Esophagus squamous epithelium (tissue), 5 donors: ENCODE measurements at places on chromosomes 5 and 9.

GRCh38 chr5:54643685-54644106, 126.1 kb downstream of the SNX18 start:
- no peak for DNase-seq

DNA sequence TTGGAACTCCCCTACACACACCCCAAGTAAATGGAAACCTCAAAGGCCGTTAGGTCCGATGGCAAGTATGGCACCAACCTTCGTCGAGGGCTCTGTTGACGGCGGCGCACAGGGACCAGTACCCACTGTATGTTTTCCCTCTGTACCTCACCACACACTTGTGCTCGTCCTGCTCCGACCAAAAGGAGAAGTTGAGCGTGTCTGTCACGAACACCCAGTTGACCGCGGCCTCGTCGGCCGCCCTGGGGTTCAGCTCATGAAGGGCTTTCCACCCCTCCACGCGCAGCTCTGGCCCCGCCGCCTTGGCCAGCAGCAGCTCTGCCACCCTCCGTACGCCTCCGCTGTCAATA, 24.0 kb downstream of the HNRNPK start:
- no peak for DNase-seq

GRCh38 chr5:58088941-58089340, 370.9 kb downstream of the PLK2 start:
- DNase-seq, result no peak

- DNase-seq, result no peak
Measured at GRCh38 chr5:171420431-171421241, 1.2 kb downstream of the FGF18 start.

DNA sequence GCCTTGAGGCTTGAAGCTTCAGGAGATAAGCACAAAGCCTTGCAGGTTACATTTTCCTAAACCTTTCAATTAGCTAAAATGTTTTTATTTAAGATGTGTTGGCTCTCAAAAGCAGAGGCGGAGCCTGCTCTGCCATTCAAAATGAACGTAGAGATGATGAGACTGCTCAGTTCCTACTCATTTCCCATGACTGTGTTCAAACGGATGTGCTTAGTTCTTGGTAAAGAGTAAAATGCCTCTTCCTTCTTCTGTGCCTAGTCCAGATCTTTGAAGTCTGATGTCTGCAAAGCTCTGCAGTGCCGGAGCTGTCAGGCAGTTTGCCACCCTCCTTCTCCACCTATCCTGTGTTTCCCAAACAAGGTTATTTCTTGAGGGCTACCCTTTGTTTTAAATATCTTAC, 46.3 kb upstream of the ADAMTSL1 start:
- no peak for DNase-seq

DNA sequence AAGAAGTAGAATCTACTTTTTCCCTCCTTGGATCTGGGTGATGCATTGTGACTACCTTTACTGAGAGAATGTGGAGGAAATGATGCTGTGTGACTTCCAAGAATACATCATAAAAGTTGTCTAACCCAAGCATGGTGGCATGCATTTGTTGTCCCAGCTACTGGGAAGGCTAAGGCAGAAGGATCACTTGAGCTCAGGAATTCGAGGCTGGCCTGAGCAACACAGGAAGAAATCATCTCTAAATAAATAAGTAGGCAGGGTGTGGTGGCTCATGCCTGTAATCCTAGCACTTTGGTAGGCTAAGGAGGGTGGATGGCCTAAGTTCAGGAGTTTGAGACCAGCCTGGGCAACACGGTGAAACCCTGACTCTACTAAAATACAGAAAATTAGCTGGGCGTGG, 143.2 kb upstream of the VLDLR start:
- no peak for DNase-seq

DNA sequence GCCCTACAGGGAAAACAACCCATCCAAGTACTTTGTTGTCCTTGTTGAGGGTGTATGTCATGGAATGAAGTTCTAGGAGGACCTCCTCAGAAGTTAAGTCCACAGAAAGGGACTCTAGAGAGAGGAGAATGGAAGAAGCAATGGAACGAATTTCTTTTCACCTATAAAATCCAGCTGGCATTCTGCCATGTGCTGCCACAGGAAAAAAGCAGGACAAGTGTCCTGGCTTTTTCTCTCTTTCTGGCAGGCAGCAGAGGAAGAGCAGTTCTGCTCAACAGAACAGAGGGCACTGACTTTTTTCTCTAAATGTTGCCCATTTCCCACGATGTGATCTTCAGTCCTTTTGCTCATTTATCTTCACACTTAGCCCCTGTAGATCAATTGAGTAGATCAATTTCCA, 240.8 kb downstream of the MCTP1 start:
- no peak for DNase-seq

DNA sequence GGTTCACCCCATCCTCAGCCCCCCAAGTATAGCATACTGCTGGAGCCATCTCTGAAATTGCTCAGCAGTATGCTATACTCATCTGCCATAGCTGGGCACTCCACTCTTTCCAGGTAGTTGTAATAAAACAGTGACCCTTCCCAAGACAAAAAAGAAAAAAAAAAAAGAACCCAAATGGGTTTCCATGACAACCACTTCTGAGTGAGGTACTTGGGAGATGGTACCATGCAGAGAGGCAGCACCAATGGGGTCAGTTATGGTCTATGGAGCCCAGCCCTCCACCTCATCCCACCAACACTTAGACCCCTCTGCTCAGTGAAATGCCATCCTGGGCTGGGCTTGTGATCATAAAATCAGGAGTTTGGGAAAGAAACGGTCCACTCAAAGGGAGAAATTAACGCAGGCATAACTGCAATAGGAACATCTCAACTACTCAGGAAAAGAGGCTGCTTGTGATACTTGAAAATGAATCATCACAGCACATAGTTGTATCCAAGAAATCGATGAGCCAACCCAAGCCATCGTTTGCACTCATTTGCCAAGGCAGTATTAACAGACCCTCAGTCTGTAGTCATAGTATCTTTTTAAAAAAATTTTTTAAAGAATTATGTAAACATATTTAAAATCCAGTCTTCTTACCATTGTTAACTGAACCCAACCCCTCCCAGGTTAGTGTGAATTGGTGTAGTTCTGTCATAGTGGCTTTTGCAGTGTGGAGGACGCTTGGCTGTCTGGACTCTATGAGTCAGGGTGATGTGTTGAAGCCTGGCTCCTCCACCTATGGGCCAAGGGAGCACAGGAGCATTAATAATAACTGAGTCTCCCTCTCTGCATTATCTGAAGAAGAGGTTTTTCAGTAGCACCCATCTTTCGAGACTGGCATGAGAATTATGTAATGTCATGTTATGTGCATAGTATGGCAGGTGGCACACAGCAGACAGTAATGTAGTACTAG, 402.7 kb downstream of the SPOCK1 start:
- DNase-seq, result no peak
